ENCODE measurements at places on chromosomes 6 and 20. TPM values are rescaled to one million over a fixed set of nuclear protein-coding genes. Genes with fewer than 3 reads are reported as not detected.

GRCh38 chr6:44473393-44474189 is 86.1 kb downstream of the CDC5L start:
- H3K4me3 ChIP-seq, result no peak overlapping the region
- H3K27ac ChIP-seq, result no peak overlapping the region
- H3K27me3 ChIP-seq, result no peaks in the 10 kb centered on the region
- no peaks in the 10 kb centered on the region for H3K36me3 ChIP-seq
- peak; percentile 6 for DNase-seq

DNA sequence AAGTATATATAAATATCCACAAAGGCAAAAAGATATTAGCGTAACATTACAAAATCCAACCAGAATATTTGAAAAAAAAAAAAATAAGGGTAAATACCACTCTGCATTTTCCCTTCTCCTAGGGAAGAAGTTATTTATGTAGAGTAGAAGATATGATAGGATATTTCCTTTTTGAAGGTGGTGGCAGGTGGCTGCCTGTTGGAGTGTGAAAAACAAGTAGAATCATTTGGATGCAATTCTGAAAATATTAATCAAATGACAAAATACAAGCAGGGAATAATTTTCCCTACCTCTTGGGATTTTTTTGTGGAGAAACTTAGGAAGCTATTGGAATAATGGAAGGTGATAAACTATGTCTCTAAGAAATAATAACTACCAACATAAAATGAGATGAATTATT is 62.5 kb upstream of the OGFRL1 start:
- H3K4me1 ChIP-seq, result no peaks in the 10 kb centered on the region
- no peak overlapping the region for H3K4me3 ChIP-seq
- H3K27ac ChIP-seq, result no peak overlapping the region

- H3K4me3 ChIP-seq, result no peak overlapping the region
- no peaks in the 10 kb centered on the region for H3K27me3 ChIP-seq
- no peak overlapping the region for H3K27ac ChIP-seq
- no peaks in the 10 kb centered on the region for H3K36me3 ChIP-seq
- no peak for DNase-seq
- no peaks in the 10 kb centered on the region for H3K4me1 ChIP-seq
Observed at GRCh38 chr6:56214041-56214702, 33.2 kb downstream of the COL21A1 start.

- no peaks in the 10 kb centered on the region for H3K4me1 ChIP-seq
- H3K27ac ChIP-seq, result no peak overlapping the region
- H3K4me3 ChIP-seq, result no peak overlapping the region
- H3K36me3 ChIP-seq, result no peaks in the 10 kb centered on the region
Observed at GRCh38 chr6:69933239-69933638, 66.9 kb downstream of the COL19A1 start.

GRCh38 chr6:129592516-129593232 is 117.3 kb downstream of the ARHGAP18 start:
- H3K27ac ChIP-seq, result no peak overlapping the region
- H3K36me3 ChIP-seq, result no peaks in the 10 kb centered on the region
- DNase-seq, result no peak
- no peaks in the 10 kb centered on the region for H3K4me1 ChIP-seq

DNA sequence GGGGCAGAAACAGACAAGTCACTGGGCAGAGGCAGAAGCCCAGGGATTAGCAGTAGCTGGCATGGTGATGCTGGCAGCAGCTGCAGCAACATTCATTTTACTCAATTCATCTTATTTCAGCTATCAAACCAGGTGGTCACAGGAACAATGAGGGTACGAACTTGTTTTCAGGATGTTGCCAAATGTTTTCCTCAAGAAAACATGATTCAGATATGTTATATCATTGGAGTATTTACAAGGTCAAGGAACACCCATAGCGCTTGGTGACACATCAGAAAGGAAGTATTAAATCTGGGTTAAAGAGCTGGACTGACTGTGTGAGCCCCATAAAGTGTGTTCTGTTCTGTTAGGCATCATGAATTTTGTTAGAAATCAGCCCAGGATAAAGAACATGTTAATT is 456.9 kb upstream of the ID4 start:
- H3K4me3 ChIP-seq, result no peak overlapping the region
- H3K27me3 ChIP-seq, result no peaks in the 10 kb centered on the region
- H3K36me3 ChIP-seq, result no peaks in the 10 kb centered on the region
- no peak for DNase-seq
- H3K4me1 ChIP-seq, result no peaks in the 10 kb centered on the region

DNA sequence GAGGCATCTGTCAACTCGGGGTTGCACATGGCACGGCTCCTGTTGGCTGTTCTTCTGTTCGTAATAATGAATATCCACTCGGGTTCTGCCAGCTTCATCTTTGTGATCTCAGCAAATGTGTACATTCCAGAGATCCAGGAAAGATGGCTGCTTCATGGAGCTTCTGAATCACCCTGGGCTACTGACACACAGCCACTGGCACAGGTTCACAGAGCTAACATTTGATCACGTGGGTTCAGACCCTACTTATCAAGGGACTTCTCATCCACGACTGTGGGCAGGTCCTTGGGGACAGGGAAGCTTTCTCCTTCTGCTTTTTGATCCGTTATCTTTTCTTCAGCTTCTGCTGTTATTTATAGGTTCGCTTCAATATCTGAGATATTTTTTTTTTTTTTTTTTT is 18.1 kb downstream of the PPP1R3G start:
- H3K36me3 ChIP-seq, result no peaks in the 10 kb centered on the region
- H3K27ac ChIP-seq, result no peak overlapping the region
- DNase-seq, result no peak
- no peaks in the 10 kb centered on the region for H3K4me1 ChIP-seq

DNA sequence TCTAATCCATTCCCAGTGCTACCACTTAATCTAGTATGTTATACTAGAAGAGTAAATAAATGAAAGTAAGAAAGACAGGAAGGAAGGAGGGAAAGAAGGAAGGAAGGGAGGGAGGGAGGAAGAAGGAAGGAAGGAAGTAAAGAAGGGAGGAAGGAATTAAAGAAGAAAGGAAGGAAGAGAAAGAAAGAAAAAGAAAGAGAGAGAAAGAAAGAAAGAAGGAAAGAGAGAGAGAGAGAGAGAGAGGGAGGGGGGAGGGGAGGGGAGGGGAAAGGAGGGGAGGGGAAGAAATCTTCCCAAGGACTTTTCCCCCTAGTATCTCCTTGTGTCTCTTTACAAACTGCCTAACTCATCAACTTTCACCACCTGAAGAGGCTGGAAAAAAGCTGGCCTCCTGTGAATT is 20.8 kb upstream of the MUC21 start:
- no peak overlapping the region for H3K4me3 ChIP-seq
- DNase-seq, result no peak
- no peak overlapping the region for H3K27ac ChIP-seq
- no peaks in the 10 kb centered on the region for H3K27me3 ChIP-seq
- H3K4me1 ChIP-seq, result no peaks in the 10 kb centered on the region

The YIPF3 gene
- 131 TPM for polyA plus RNA-seq

DNA sequence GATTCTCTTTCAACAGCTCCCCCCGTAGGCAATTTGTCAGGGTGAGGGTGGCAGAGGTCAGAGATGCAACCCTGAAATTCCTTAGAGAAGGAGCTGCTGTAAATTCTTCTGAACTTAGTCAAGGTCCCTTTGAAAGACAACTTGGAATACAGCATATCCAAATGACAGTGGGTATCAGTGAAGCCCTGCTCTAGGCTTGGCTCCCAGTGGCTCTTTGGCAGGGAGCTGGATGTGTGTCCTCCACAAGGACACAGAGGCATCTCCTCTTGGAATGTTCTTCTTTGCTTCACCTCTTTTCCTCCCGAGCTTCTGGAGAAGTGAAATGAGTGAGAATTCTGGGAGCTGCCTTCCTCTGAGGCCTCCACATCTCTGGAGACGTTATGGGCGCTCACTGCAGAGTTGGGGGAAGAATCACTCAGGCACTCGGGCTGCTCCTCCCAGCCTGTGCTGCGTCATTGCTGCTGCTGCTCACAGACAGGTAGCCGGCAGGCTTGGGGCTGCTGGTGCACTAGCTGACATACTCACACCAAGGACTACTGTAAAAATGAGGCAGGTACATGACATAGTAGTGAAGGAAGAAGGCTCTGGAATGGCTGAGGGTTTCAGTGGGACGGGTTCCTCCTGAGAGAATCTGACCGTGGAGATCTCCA is 34.1 kb downstream of the DYNLT1 start:
- no peaks in the 10 kb centered on the region for H3K36me3 ChIP-seq
- peak overlapping the region; percentile 67 for H3K27ac ChIP-seq
- H3K4me3 ChIP-seq, result no peak overlapping the region
- no peak for DNase-seq
- peaks cover 26% of the 10 kb centered on the region for H3K4me1 ChIP-seq

The ZBTB46 gene
- polyA plus RNA-seq, result 5.2 TPM

- no peaks in the 10 kb centered on the region for H3K36me3 ChIP-seq
- H3K4me1 ChIP-seq, result no peaks in the 10 kb centered on the region
- H3K27ac ChIP-seq, result no peak overlapping the region
- H3K4me3 ChIP-seq, result no peak overlapping the region
- no peaks in the 10 kb centered on the region for H3K27me3 ChIP-seq
Observed at GRCh38 chr6:38720295-38720694, 5.2 kb downstream of the DNAH8 start.

The NOTCH4 gene
- polyA plus RNA-seq, result 12.4 TPM

The CRISP2 gene
- 709 TPM for polyA plus RNA-seq

GRCh38 chr20:42894483-42894882 is 295.2 kb downstream of the PTPRT start:
- no peak for DNase-seq
- H3K4me1 ChIP-seq, result peaks cover 5% of the 10 kb centered on the region
- no peaks in the 10 kb centered on the region for H3K27me3 ChIP-seq
- H3K36me3 ChIP-seq, result no peaks in the 10 kb centered on the region

DNA sequence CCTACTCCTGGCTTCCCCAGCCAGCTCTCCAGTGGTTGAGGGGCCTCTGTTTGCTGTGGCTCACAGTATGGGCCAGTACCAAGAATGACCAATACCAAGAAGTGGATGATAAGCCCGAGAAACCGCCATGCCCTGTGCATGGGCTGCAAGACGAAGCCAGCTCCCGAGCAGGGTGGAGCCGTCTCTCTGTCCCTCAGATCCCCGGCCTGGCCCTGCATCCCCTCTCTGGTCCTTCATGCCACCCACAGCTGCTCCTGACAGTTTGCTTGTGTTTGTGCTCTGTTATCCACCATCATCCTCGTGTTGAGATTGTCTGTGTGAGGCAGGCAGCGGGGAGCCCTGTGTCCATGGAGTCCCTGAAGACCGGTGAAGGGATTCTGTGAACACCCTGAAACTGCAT is 36.1 kb downstream of the GABRR2 start:
- H3K27ac ChIP-seq, result no peak overlapping the region
- H3K4me1 ChIP-seq, result peaks cover 4% of the 10 kb centered on the region
- H3K27me3 ChIP-seq, result no peaks in the 10 kb centered on the region
- no peaks in the 10 kb centered on the region for H3K36me3 ChIP-seq

The TSPO2 gene
- polyA plus RNA-seq, result not detected

The CDK5RAP1 gene
- polyA plus RNA-seq, result 36.6 TPM

GRCh38 chr6:157330831-157331230 is 7.5 kb upstream of the TMEM242 start:
- H3K4me1 ChIP-seq, result peaks cover 9% of the 10 kb centered on the region
- no peak for DNase-seq
- H3K27ac ChIP-seq, result no peak overlapping the region
- no peak overlapping the region for H3K4me3 ChIP-seq
- H3K36me3 ChIP-seq, result no peaks in the 10 kb centered on the region

The PACRG gene
- polyA plus RNA-seq, result 81.7 TPM

DNA sequence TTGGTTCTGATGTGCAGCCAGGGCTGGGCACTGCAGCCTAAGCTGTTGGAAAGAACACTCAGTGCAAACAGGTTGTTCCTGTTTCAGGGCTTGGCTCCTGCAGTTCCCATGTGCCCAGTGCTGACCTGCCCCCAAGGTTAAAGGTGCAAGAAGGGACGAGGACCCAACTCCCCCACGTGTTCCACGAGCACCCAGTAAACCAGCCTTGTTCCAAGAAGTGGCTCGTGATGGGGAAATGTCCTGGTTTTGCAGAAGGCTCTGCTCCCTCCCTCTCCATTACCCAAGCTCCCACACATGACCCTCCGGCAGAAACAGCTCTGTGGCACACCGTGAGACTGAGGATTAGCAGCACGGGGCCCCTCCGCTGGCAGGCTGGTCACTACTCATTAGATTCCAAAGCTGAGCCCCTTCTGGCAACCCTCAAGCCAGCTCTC is 9.4 kb downstream of the ACSS1 start:
- H3K4me3 ChIP-seq, result no peak overlapping the region
- no peak overlapping the region for H3K27ac ChIP-seq
- H3K36me3 ChIP-seq, result no peaks in the 10 kb centered on the region

The SAMD10 gene
- 3.9 TPM for polyA plus RNA-seq

DNA sequence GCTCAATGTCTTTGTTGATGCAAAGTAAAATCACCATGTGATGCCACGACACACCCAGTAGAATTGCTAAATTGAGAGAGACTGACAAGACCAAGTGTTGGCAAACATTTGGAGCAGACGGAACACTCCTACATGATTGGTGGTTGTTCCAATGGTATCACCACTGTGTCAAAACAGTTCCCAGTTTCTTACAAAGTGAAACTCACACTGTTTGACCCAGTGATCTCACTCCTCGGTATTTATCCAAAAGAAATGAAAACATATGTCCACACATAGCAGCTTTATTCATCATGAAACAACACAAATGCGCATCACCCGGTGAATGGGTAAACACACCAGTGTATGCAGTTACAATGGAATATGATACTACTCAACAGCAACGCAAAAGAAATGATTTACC is 74.0 kb upstream of the SULF2 start:
- H3K36me3 ChIP-seq, result no peaks in the 10 kb centered on the region
- DNase-seq, result no peak
- H3K4me1 ChIP-seq, result no peaks in the 10 kb centered on the region

DNA sequence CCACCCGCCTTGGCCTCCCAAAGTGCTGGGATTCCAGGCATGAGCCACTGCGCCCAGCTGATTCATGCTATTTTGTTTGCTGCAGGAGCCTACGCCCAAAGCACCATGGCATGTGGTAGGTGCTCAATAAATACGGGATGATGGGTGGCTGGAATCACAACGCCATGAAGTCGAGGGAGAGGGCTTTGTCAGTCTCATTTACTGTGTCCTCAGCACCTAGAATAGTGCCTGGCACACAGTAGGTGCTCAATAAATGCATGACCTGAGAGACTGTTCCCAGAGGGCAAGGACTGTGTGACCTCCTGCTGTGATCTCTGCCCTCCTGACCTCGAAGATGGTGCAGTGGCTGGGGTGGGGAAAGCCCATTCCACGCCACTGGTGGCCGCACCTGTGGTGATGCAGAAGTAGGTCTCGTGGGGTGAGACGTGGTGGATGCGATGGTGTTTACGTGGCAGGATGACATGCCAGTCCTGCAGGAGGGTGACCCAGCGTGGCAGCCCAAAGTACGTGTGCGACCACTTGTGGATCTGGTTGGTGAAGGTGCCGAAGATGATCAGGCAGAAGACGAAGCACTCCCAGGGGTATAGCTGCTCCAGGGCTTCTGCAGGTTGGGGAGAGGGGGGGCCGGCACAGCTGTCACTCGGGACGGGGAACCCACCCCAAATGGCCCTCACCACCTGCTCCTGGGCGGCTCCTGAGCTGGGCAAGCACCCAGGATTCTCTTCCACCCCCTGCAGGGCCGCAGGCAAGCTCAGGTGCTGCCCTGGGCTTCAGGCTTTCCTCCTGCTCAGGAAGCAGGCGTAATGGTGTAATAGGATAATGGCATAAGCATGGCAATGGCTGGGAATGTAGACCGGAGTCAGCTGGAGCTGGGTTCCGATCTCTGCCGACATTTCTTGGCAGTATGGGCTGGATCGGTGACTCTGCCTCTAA is 14.9 kb upstream of the UBE2V1 start:
- H3K27ac ChIP-seq, result no peak overlapping the region
- H3K36me3 ChIP-seq, result no peaks in the 10 kb centered on the region
- H3K4me3 ChIP-seq, result no peak overlapping the region
- no peak for DNase-seq

The TAF8 gene
- 20.8 TPM for polyA plus RNA-seq

GRCh38 chr6:77740380-77740779 is 87.5 kb downstream of the MEI4 start:
- H3K4me1 ChIP-seq, result no peaks in the 10 kb centered on the region
- no peak overlapping the region for H3K27ac ChIP-seq
- no peaks in the 10 kb centered on the region for H3K27me3 ChIP-seq
- DNase-seq, result no peak
- H3K36me3 ChIP-seq, result no peaks in the 10 kb centered on the region

Measured in testis (tissue), 5 donors.